ENCODE measurements at places on chromosomes 7 and 10.

DNA sequence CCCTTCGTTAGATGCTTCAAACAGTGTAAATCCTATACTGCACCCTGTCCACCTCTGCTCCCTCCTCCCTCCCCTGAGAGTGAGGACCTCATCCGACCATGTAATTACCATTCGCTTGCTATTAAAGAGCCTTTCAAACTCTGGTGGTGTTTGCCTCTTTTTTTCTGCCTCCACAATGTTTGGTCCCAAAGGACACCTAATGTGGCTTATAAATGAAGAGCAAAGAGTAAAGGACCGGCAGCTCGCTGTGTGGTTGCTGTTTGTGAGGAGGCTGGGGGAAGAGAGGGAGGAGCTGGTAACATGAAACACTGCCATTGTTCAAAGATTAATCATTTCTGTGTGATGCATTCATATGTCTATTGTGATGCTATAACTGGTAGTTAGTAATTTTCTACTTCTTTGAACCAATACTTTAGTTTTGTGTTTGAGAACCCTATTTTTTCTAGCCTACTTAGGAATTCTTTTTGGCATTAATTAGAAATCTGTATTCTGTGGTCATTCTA is 27.9 kb downstream of the MTURN start:
- no peak for DNase-seq

DNA sequence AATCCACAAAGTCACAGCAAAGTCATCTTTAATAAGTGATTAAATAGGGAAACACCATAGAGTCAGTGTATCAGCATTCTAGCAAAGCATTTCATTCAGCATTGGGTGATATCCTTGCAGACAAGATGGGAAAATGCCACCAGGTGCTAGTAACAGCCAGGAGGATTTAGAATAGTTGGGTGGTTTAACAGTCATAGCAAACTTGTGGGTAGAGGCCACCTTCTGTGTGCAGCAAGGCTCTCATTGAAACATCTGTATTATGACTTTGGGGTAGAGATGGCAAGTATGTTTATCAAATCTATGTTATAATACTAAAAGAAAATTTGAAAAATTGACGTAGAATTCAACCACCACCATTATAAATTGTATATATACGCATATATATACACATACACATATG is 26.4 kb upstream of the ADO start:
- no peak for DNase-seq

- DNase-seq, result no peak
Measured at GRCh38 chr10:11901454-11901832, 78.3 kb downstream of the PROSER2 start.

DNA sequence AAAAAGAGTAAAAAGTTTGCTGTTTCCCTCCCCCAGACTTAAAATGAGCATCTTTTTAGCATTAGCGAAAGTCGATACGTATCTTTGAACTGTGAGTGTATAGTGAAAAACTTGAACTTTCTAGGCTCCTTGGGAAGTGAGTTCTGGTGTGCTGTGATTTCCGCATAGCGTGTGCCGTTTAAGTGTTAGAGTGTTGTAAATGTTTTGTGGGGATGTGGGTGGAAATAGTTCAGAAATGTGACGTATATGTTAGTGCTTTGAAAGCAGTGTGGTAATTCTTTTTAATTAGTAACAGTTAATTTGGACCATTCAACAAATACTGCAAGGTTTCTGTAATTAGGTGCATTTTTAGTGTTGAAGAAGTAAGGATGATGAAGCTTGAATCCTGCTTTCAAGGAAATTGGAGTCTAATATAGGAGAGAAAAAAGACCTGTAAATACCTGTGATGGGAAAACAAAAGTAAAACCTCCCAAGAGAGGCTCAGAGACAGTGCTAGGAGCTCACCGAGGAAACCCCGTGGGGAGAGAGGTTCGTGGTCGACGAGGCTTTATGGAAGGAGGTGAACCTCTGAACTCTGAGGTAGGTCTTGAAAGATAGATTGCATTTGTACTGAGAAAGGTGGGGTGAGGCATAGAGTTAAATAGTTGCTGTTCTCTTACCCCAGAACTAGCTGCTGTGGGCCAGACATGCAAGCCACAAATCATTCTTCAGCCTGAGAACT is 40.8 kb downstream of the RBM33 start:
- no peak for DNase-seq

DNA sequence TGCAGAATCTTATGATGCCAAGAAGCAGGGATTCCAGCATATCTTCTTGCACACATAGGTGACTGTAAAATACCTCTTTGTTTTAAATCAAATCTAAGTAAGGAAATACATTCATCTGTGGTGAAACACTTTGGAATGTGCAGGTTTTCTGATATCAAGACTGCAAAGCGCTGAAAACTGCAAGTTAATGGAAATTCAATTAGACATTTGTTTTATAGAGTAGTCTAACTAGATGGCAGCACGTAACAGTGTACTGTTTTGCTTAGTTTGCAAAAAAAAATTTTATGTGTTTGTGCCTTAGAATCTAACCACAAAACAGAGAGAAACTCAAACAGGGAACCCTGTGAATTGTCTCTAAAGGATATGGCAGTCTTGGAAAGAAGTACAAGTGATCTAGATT is 259.2 kb downstream of the HDAC9 start:
- no peak for DNase-seq

GRCh38 chr7:80950550-80950967 is 31.7 kb upstream of the SEMA3C start:
- DNase-seq, result no peak

DNA sequence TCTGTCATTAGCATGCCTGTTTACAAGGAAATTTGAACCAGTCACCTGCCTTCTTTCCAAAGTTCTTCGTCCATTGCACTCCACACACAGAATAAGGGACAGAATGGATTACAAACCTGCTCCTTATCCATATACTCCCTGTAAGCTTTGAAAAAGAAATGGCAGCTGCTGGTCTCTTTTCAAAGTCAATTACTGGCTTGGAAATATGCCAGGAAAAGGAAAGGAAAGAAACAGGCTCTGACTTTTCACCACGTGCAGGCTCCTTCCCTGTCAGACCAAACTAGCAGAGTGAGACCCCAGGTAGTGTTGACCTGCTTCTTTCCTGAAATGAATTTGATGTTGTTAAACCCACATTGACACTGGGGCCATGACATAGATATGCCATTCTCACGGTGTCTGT is 84.5 kb downstream of the LHFPL3 start:
- DNase-seq, result no peak

DNA sequence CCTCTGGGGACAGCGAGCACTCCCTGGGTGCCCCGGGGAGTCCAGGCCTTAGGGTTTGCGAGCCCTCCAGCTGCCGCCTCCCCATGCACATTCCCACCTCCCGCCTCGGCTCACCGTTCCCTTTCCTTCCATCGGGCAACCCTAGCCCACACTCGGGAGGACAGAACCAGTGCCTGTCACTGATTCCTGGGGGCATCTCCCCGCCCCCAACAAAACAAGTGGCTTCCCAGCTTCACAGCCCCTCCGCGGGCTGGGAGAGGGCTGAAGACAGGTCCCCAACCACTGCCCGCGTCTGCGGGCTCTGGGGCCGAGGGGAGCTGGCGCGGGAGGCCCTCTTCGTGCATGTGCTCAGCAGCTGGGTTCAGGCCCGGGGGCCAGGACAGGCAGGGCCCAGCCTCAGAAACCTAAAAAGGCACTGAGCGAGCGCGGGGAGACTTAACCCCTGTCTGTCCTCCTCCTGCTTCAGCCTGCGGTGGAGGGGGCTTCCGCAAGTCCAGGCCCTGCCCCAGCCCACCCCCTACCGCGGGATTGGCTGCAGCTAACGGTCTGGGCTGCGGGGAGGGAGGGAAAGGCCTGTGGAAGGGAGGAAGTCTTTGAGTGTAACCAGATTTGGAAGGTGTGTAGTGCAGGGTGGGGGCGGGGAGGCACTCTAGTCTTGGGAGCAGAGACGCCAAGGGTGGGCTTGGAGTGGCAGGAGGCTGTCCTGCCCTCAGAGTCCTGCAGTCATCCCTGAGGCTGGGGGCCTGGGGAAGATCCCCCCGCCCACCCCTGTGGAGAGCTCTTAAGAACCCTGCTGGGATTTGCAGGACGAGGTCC is 1.2 kb downstream of the FLNC start:
- DNase-seq, result peak; percentile 44

GRCh38 chr10:62462461-62462860 is 88.3 kb downstream of the ZNF365 start:
- DNase-seq, result no peak

- DNase-seq, result no peak
Measured at GRCh38 chr10:30935078-30935477, 96.6 kb downstream of the ZNF438 start.

DNA sequence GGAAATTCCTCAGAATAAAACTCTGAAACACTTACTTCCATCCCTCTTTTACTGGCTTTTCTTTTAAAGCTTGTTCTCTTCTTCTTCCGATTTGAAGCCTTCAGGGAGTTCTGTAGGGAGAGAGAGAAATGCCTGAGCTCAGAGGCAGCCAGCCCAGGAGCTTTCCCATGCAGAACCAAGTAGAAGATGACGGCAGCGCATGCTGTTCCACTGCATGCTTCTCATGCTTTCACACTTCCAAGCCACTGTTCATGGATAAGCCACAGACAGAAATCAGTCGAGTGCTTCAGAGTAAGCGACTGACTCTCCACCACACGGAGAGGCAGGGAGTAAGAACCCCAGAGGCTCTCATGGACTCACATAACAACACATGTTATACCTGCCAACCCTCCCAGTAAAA is 237.3 kb downstream of the DGKI start:
- no peak for DNase-seq

DNA sequence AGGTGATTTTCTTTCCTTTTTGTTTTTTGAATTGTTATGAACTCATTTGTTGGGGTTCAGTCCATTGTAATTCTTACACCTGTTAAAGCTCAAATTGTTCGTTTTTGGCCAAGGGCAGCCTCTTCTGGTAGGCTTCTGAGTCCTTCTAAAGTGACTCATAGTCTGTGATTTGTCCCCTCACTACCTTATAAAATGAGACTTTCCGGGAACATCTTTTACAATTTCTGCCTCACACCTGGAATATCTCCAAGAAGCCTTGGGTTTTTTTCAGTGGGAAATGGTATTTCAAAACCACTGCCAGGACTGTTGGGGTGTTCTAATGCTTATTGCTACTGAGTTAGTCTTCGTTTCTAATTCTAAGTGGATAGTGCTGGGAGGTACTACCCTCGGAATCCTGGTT is 56.7 kb downstream of the BMPR1A start:
- DNase-seq, result no peak

GRCh38 chr7:38105874-38106483 is 72.1 kb upstream of the STARD3NL start:
- no peak for DNase-seq

GRCh38 chr10:21069278-21069677 is 172.2 kb upstream of the NEBL start:
- DNase-seq, result no peak

GRCh38 chr10:89171996-89172395 is 35.1 kb downstream of the CH25H start:
- DNase-seq, result no peak

DNA sequence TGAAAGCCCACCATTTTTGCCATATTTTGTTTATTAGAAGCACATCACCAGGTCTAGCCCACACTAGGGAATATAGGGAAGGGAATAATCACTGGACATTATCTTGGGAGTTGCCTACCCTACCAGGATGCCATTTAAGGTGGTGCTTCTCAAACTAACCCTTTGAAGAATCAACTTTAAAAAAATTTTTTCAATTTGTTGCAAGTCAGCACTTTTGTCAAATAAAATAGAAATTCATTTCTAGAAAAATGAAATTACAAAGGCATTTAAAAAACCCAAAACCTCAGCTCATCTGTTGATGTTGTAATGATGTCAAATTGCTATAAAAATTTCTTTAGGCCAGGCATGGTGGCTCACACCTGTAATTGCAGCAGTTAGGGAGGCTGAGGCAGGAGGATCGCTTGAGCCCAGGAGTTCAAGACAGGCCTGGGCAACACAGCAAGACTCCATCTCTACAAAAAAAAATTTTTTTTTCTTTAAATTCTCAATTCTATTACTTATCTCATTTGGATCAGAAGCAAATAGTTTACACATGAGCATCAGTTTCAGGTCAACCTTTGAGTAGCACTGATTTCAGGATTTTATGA is 2.5 kb upstream of the NFE2L3 start:
- DNase-seq, result no peak

GRCh38 chr10:128481152-128481840 is 355.1 kb upstream of the MKI67 start:
- no peak for DNase-seq

GRCh38 chr7:92830532-92831110 is 5.8 kb downstream of the CDK6 start:
- no peak for DNase-seq

DNA sequence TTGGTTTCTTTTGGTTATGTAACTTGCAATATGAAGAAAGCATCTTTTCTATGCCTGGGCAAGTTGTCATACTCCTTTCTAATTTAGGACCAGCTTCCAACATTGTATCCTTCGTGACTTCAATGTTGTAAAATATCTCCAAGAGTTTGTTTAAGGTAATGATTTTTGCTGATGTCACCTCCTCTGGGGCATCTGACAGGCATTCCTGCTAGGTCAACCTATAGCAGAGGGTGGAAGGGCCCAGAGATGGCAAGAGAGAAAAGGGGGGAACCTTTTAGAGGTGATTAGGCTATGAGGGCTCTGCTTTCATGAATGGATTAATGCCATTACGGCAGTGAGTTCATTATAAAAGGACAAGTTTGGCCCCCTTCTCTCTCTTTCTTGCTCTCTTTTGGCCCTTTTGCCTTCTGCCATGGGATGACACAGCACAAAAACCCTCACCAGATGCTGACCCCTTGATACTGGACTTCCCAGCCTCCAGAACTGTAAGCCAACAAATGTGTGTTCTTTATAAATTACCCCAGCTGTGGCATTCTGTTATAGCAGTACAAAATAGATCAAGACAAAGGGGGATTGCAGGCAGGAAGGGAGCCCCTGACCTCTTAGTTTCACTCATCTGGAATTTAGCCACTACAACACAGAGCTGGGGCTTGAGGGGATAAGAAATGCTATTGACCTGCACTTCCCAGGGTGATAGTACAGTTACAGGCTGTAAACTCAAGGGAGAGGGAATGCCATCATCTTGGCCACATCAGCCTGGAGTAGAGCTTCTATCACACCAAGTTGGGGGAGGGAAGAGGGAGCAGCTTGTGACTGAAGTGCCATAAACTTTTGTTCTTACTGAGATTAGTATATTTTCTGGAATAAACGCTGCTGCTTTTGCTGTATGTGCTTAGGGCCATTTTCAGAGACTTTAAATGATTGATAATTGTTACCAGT is 195.9 kb downstream of the CFTR start:
- no peak for DNase-seq

DNA sequence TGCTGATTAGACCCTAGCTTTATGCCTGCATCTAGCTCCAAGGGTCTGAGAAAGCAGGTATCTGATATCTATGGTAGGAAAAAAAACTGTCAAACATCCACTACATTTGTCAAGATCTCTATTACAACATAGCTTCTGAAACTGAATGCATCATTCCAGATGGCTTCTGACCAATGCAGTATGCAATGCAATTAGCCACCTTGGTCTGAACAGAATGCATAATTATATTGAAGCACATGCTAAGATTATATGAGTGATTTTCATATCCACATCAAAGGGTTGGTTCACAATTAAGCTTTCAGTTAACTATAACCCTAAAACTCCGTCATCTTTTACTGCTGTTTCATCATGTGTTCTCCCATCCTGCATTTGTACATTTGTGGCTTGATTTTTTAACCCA is 271.4 kb downstream of the POLR1F start:
- no peak for DNase-seq

GRCh38 chr10:99562631-99563030 is 29.9 kb downstream of the NKX2-3 start:
- DNase-seq, result no peak

- DNase-seq, result no peak
Measured at GRCh38 chr10:124477614-124478363, 16.2 kb downstream of the LHPP start.
